ENCODE measurements at places on chromosomes 4 and X. TPM values are rescaled to one million over a fixed set of nuclear protein-coding genes. Genes with fewer than 3 reads are reported as not detected.
A peak's percentile ranks its signal among the peaks of the same experiment; 100 is the strongest.

- DNase-seq: peak; percentile 29
These were observed 23.4 kb downstream of the TRIM75 start for GRCh38 chr4:165077034-165077578.

GRCh38 chr4:95524729-95525128 lies 24.0 kb downstream of the UNC5C start:
- no peak for DNase-seq

DNA sequence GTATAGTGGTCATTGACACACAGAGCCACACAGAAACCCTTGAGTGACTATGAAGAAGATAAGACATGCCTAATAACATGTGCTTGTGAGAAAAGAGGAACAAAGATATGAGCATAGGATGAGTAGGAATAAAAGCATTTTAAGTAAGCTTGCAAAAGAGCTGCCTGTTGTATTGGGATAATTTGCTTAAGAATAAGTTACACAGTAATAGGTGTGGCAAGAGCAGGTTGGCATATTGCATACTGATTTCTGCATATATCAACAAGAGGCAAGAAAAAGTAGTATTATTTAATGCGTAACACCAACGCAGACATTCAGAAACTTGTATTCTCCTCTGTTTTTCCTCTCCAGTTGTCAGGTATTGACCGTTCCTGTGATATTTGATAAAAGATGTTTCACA lies 111.5 kb upstream of the UGT8 start:
- DNase-seq: no peak

DNA sequence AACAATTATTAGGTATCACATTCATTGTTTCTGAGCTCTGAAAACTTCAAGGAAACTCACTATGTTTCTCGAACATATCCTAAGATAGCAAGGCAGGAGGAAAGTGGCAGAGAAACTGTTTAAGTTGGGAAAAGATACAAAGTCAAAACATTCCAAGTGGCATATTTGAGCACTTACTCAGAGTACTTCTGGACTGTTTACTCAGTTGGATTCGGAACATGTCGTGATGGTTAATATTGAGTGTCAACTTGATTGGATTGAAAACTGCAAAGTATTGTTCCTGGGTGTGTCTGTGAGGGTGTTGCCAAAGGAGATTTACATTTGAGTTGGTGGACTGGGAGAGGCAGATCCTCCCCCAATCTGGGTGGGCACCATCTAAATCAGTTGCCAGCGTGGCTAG lies 298.3 kb downstream of the IL1RAPL2 start:
- no peak for DNase-seq

DNA sequence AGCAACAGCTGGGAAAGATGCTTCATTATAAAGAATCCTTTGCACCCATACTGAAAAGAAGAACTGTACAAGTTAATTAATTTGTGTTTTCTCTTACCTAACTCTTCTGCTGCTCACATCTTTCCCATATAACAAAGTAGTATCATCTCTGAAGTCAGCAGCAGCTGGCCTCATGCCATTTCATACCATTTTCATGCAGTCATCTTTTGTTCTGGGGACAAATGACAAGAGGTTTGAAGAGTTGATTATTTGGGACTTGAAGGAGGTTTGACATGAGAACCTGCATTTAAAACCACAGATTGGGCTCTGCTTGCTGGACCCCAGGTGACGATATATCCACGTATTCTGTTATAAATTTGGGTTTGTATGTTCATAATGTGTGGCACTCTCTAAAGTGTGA lies 430.3 kb downstream of the SPRY1 start:
- no peak for DNase-seq

- no peak for DNase-seq
These were observed 62.9 kb upstream of the CAMK2D start for GRCh38 chr4:113824396-113824795.

DNA sequence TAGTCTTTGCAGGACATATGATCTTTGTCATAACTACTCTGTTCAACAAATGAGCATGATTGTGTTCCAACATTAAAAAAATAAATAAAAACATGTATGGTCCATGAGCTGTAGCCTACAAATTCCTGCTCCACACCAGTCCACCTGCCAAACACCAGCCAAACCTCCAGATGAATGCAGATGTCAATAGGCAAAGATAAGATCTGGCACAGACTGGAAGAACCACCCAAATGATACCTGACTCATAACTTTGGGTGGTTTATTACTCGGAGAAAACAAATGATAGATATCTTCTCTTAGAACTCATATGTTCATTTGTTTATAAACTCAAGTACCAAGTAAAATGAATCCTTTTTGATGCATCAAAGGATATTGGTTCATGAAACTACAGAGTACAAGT lies 425.1 kb downstream of the GBA3 start:
- DNase-seq: no peak

- no peak for DNase-seq
These were observed 32.4 kb upstream of the BCOR start for GRCh38 chrX:40130207-40130606.

GRCh38 chr4:26406346-26406975 lies 83.8 kb downstream of the CCKAR start:
- DNase-seq: no peak

GRCh38 chr4:76923619-76924357 lies 25.8 kb upstream of the SEPTIN11 start:
- DNase-seq: no peak

DNA sequence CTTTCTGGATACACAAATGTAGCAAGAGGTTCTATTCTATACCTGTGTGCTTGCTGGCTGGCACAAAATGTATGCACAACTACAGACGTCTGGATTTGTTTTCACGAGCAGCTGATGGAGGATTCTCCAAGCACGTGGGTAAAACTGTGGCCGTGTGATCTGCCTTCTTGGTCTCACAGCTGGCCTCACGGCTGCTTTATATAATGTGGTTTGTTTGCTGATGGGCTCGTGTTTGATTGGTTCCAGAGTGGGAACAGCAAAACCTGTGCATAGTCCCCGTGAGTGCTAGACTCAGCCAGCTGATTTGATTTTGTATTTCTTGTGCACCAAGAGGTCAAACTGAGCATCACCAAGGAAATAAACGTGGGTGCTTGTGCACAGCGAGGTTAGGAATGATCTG lies 262.6 kb upstream of the RPS6KA3 start:
- no peak for DNase-seq

DNA sequence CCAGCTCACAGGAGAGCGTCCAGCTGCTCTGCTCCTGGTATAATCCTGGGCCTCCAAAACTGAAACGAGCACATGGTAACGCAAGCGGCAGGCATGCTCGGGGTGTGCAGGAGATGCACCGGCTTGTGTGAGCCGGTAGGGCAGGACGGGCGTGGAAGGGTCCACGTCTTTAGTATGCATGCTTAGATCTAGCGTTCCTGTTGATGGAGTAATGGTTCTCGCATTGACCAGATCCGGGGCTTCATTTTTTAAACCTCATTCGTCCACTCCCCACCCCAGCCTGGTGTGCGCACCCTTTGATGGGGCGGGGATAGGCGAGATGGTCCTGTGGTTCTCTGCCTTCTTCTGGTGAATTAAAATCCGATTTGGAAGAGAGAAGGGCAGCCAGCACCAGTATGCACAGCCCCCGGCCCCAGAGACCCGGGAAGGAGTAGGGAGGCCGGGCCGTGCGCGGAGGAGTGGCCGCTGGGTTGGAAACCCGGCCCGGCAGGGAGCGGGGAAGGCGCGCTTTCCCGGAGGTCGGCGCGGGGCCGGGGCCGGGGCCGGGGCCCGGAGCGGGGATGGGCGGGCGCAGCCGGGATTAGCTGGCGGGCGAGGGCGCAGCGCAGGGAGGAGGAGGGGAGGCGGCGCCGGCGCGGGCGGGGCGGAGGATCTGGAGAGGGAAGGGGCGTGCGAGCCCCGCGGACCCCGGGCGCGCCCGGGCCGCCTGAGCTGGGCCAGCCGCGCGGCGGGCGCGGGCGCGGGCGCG lies 39.9 kb downstream of the FAM149A start:
- DNase-seq: peak; percentile 63

GRCh38 chr4:146232131-146232722 lies 17.9 kb downstream of the REELD1 start:
- no peak for DNase-seq

DNA sequence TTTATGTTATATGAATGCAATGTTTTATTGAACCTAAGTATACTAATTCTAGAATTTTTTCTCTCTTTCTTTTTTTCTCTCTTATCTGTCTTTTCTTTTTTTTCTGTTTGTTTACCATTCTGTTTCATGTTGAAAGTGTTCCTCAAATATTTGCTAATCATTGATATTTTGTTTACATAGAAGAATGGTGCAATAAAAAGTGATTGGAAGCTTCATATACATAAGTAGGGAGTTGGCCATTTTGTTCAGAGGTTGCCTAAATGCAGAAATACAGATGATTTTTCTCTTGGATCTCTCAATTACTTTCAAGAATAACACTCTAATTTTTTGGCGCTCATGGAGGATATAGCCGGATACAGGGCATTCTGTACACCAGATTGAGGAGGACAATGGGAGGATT lies 5.7 kb upstream of the SERTM2 start:
- DNase-seq: no peak

DNA sequence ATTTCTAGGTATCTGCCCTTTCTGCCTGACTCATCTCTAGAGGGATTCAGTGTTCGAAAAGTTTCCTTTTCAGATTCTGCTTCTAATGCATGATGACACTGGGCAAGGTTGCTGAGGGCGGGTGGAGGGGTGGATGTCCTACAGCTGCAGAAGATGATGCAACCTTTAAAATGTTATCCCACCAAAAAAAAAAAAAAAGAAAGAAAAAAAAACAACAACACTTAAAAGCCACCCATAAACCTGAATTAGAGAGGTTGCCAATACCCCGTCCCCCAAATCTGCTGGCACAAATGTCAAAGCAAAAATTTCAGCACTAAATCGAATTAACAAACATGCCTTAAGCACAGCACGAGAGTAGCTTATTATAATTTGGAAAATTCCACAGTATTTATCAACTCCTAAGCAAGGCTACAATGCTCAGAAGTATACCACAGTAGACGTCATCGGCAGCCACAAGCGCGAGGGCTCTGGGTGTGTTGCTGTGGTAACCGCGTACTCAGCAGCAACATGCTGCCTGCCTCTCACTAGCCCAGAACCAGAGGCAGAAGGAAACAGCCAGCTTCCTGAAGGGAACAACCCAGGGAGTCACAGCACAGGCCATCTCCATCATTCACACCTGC lies 167.5 kb upstream of the MAP3K15 start:
- DNase-seq: peak; percentile 62

DNA sequence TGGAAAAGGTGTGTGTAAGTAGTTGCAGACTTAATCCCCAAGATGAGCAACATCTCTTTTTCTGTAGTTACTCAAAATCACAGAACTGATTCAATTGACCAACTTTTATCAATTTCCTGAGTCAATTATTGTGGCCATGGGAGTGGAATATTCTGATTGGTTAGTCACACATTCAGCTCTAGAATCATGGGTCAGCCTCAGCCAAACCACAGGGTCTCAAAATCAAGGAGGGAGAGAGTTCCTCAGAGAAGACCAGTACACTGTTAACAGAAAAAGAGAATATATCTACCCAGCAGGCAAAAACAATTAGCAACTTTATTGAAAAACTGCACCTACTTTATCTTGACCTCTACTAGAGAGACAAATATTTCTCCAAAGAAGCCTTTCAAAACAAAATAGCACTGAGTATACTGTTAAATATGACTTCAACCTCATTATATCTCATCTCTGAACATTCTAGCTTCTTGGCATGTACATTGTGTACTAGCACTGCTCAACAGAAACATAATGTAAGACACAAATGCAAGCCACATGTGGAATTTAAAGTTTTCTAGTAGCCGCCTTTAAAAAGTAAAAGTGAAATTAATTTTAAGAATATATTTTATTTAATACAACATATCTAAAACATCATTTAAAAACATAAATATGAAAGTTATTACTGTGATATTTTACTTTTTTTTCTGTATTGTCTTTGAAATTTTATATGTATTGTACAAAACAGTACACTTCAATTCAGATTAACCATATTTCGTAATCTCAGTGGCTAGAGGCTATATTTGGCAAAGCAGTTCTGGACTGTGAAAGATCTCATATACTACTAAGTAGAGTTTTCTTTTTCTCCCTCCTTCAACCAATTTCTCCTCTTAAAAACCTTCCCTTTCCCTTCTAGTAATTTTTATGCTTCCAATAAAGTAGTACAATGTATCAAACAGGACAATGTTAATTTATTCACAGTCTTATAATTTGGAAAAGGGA lies 11.8 kb upstream of the LCORL start:
- no peak for DNase-seq

DNA sequence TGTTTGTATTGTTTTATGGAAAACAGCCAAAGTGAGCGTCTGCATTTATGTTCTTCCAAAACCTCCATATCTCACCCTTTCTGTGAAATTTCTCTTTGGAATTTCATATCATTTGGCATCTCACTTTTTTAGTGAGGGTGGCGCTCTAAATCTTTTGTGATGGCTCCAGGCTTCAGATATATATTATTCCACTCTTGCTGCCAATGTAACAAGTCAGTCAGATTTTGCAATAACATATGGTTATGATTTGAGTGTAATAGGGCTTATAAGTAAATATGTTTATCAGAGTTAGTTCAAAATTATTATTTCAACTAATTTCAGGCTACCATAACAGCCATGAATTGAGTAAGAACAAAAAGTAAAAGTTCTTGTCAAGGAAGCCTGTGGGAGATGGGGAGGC lies 314.7 kb downstream of the PDGFC start:
- DNase-seq: no peak

GRCh38 chr4:82643994-82644733 lies 82.4 kb upstream of the TMEM150C start:
- DNase-seq: no peak

DNA sequence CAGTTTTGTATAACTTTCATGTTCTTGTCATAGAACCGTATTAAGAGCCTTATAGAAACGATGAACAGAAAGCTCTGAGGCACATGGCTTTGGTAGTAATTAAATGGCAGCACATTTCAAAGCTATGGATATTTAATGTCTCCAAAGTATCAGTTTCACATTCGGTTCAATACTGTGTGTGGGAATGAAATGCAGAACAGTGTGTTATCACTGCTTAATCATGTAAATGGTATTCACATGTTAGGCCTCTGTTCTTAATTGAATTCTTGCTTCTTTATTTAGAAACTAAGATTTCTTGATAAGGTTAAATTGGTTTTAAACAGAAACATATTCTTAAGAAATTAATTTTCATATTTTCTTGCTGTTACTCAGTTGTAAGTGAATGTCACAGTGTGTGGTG lies 701.0 kb upstream of the PITX2 start:
- DNase-seq: no peak

Gene ODAPH
- total RNA-seq: not detected

Gene CTAG1A
- not detected for total RNA-seq

Gene USP9X
- total RNA-seq: 85.0 TPM

Gene SATL1
- total RNA-seq: 0.08 TPM

Gene PABPC1L2B
- not detected for total RNA-seq

Gene ATP10D
- total RNA-seq: 15.1 TPM

Gene RTL5
- total RNA-seq: 3.0 TPM

Gene HS3ST1
- total RNA-seq: 2.7 TPM

Gene UGT2B10
- 1.8 TPM for total RNA-seq

Gene HPGDS
- total RNA-seq: 3.3 TPM

Gene VSIG1
- 0.50 TPM for total RNA-seq

Gene ZXDA
- 4.4 TPM for total RNA-seq

Gene PWWP3B
- 0.18 TPM for total RNA-seq

Gene GC
- not detected for total RNA-seq

Gene RAB39B
- total RNA-seq: 0.56 TPM
